ENCODE measurements at places on chromosomes 2 and 18.

DNA sequence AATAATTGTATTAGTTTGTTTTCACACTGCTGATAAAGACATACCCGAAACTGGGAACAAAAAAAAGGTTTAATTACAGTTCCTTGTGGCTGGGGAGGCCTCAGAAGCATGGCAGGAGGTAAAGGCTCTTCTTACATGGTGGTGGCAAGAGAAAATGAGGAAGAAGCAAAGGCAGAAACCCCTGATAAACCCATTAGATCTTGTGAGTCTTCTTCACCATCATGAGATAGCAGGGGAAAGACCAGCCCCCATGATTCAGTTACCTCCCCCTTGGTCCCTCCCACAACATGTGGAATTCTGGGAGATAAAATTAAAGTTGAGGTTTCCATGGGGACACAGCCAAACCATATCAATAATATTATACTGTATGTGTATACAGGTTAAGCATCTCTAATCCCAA, 73.3 kb upstream of the CABLES1 start:
- DNase-seq: no peak

DNA sequence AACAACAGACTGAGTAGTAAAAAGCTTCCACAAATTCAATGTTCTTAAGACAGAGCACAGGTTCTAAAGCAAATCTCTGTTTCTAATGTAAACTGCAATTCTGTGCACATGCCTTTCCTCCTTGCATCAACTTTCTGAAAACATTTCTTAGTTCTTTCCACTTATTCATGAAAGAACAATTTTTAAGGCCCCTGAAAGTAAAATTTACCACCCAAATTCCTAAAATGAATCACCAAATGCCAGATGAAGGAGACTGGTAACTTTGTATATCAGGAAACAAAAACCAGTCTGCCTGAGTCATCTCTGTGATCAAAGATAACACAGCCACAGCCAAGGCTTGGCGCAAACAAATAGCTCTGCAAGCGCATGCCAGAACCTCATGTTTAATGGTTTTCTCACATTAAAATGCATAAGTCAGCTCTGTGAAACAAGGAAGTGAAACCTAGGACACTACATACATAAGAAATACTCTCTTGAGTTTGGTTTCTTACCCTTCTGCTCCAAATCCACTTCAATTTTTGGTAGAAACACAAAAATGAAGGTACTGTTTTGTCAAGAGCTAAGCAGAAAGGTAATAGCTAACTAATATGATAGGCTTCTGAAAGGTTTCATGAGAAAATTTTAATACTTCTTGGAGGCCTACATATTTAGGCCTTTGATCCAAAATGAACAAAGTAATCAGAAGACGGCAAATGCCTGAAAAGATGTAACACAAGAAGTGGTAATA, 169.4 kb downstream of the THADA start:
- DNase-seq: peak; percentile 56

GRCh38 chr2:107984707-107985106, 1.6 kb upstream of the SLC5A7 start:
- DNase-seq: no peak

DNA sequence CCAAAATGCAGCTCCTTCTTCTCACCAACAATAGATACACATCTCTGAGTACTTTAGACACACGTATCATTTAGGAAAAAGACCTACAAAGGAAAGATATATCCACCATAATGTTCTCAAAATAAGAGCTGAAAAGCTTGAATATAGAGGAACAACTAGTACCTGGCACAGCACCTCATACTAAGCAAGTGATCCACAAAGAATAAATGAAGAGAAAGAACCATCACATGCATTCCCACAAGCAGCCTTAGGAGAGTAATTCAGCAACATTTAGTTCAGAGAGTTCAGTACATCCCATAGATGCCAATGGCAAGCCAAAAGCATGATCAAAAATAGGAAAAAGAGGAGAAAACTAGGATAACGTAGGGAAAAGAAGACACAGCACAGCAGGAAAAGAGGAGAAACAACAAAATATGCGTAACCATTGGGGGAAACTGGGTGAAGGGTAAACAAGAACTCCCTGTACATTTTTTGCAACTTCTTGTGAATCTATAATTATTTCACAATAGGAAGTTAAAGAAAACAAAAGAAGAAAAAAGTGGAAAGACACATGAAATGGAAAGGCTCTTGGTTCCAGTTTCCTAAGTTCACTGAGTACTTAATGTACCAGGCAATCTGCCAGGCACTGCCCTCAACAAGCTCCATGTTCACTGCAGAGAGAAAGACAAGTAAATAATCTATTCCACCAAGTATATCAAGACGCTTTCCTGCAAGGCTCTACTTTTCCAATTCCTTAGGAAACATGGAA, 22.3 kb downstream of the CLASP1 start:
- no peak for DNase-seq

GRCh38 chr2:96647681-96648080, 5.1 kb downstream of the FER1L5 start:
- no peak for DNase-seq

GRCh38 chr2:27016801-27017325, 15.9 kb upstream of the TMEM214 start:
- peak; percentile 20 for DNase-seq

- DNase-seq: no peak
Observed at GRCh38 chr2:226611944-226612318, 187.7 kb downstream of the IRS1 start.

DNA sequence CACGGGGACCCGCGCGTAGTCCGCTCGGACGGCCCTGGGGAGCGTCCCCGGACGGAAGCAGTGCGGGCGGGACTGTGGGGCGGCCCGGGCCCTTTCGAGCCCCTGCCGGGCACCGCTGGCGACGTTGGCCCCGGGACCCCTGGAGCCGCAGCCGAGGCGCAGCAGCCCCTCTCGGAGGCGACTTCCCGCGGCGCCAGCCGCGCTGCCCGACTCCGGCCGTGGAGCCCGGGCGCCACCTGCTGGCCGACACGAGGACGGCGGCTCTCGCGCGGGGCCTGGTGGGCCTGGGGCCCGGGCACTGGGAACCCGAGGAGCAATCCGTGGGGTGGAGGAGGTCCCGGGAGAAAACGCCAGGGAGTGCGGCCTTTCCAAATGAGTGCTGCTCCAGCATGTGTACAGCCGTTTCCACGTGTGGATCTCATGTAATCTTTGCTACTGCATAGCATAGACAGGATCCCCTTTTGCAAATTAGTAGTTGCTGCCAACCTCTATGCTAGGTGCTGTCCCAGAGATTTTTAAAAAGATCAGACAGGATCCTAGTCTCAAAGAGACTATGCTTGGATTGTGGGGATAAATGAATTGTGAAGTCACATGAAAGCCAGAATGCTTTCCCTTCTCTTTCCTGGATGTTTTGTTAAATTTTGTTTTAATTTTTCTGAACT, 4.0 kb downstream of the ID2 start:
- DNase-seq: peak; percentile 40

DNA sequence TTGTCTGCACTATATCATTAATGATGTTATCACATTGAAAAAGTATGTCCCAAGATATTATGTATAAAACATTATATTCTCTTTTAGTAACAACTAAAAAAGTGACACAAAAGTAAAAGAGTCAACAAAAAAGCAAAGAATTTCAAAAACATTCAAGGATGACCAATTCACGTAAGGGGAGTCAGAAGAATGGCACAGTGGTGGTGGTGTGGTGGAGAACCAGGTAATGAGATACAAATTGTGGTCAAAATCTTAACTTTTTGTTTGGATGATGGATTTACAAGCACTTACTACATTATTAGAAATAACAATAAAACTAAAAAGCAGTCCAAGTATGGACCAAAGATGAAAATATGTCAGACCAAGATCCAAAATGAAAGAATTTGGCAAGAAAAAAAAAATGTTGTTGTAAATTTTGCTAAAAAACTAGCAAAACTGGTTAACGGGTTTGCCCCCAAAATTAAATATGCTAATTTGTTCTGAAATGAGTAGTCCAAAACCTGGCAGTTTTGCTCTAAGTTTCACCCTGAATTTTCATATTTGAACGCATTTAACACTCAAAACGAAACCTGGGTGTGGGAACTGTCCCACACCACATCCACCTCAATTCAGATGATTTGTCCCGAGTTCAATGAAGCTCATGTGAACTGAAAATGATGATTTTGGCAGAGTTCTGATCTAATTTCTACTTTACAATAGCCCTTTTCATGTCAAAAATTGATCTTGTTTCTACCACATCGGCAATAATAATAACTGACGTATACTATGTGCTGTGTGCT, 135.8 kb downstream of the IKZF2 start:
- no peak for DNase-seq

- no peak for DNase-seq
Observed at GRCh38 chr18:55651236-55651635, 63.2 kb upstream of the TCF4 start.

DNA sequence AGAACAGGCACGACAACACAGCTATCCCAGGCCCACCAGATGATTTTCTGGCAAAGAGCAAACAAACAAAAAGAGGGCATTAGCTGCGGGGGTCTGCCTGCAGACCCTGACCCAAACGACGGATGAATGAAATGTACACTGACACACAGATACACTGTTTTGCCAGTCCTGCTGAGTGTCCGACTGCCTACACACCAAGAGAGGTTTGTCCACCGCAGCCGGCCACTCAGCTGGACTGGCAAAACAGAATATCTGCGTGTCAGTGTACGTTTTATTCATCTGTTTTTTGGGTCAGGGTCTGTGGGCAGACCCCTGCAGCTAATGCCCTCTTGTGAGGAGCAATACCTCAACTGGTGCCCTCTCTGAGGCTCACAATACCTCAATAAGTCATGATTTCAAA, 10.7 kb upstream of the SH3RF3 start:
- DNase-seq: no peak

DNA sequence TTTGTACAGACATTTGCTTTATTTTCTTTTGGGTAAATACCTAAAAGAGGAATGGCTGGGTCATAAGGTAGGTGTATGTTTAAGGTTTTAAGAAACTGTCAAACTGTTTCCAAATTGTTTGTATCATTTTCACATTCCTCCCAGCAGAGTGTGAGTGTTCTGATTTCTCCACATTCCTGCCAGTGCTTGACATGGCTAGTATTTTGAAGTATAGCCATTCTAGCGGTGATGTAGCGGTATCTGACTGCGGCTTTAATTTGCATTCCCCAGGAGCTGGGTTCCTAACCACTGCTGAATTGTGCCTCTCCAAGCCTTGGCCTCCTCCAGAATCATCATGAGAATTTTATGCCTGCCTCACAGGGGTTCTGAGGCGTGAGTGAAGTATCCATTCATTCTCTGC, 61.8 kb upstream of the ARL4C start:
- no peak for DNase-seq

DNA sequence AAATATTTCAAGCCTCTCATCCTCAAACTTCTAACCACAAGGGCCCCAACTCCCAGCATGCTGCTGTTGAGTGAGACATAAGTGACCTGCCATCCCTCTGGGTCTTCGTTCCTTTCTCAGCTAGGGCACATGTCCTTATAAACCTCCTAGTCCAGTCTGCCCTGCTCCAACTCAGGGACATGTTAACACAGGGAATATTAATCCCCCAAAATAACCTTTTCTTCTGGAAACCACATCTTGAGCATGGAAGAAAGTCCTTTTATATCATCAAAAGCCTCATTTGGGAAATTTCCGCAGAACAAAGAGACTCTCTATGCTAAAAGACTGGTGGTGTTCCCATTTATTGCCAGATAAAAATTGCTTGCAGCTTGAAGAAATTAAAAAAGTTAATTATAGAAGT, 14.4 kb downstream of the TNP1 start:
- no peak for DNase-seq

- DNase-seq: no peak
Observed at GRCh38 chr2:240198226-240198625, 57.8 kb upstream of the OTOS start.

GRCh38 chr18:28175930-28176697, 816 bp downstream of the CDH2 start:
- DNase-seq: no peak

DNA sequence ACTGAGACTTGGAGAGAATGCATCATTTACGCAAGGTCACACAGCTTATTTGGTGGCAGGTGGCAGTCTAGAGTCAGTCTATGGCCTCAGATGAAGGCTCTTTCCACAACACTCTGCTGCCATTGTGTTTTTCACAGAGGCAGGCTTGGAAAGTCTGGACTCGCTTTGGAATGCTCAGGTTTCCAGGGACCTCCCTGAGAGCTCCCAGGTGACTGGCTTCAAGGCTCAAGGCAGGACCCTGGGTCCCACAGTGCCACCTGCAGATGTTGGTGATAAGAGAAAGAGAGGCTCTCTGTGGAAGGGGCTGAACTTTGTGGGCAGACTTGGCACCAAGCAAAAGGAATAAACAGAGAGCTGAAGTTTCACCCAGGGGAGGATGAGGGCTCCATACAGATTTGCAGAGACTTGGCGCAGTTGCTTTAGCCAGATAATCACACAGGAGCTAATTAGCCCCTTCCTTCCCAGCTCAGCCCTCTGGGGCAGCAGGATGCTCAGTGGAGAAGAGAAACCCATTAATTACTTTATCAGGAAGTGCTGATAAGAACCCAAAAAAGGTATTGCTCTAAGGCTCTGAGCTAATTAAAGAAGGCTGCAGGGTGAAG, 103.5 kb downstream of the LBH start:
- no peak for DNase-seq

- no peak for DNase-seq
Observed at GRCh38 chr2:17136877-17137276, 381.4 kb downstream of the RAD51AP2 start.

DNA sequence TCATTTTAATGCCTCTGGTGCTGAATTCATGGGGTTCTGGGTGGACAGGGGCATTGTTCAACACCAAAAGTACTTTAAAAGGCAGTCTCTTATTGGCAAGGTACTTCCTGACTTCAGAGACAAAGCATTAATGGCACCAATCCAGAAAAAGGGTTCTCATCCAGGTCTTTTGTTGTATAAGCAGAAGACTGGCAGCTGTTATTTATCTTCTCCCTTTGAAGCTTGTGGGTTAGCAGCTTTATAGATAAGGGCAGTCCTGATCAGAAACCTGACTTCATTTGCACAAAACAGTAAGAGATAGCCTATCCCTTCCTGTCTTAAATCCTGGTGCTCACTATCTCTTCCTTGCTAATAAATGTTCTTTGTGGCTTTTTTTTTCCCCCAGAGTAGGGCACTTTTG, 68.8 kb downstream of the VPS54 start:
- no peak for DNase-seq

DNA sequence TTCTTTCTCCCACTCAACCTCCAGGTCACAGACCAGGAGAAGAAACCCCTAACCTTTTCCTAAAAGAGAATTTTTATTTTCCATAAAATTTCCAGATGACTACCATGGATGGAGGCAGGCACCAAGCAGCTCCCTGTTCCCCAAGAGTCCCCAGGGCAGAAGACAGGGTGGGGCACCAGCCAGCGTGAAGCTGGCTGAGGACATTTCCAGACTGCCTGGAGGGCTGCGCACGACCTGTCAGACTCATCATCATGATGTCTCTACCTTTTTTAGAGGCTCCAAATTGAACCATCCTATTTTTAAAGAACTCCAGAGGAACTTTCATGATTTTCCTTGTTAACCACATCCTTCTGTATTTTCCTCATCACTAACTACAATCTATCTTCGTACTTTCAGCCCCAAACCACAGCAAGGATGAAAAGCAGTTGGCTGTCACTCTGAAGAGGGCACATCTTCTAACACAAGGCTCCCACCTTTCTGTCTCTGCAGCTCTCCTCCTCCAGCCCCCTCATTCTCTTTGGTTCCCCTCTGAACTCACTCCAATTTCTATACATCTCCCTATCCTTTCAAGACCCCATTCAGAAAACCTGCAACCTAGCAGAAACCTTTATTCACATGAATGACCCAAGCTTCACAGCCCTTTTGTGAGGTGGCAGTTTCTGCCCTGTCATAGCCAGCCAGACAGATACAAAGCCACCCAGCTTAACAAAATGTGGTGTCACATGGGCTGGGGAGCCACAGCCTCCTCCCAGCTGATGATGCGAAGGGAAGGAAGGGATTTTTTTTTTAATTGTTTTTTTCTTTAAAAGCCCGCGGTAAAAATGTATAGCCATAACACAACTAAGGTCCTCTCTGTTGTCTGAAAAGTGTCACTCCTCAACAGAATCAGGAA, 11.1 kb downstream of the AMMECR1L start:
- no peak for DNase-seq
